ENCODE measurements at places on chromosomes 4 and X.

GRCh38 chr4:167854881-167855280 is 237.5 kb upstream of the ANXA10 start:
- peak; percentile 23 for DNase-seq

GRCh38 chrX:138018145-138018799 is 452.3 kb downstream of the ZIC3 start:
- peak; percentile 17 for DNase-seq

DNA sequence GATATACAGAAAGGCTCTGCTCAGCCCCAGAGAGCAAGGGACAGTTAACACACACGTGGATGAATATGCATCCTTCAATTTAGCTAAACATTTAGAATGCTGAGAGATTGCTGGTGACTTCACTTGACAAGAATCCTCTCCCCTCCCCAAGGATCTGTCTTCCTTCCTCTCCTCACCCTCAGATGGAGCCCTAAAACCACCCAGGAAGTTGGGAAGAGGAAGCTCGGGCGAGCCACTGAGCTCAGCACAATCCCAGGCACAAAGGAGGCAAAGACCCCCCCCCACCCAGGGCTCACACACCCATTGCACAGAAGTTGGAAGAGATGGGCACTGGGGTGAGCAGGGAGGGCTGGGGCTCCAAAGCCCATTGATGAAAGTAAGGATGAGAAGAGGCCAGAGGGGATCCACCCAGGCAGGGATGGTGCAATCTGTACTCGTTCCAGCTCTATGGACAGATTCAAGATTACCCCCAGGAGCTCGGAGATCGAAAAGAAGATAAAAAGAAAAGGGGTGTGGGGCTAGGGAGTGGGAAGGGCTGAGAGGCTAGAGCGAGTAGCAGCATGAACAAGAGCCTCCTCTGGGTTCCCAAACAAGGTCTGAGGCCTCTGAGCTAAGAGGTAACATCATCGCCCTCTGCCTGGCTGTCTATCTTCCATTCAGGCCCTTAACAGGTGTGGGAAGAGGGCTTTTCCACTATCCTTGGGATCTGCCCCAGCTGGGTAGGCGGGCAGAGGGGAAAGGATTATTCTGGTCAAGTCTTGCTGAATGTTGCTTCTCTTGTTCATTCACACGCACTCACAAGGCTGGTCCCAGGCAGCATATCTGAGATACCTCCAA is 1.2 kb downstream of the TFE3 start:
- peak; percentile 83 for DNase-seq

GRCh38 chrX:8919801-8920200 is 114.1 kb downstream of the FAM9B start:
- no peak for DNase-seq

- DNase-seq, result no peak
Observed at GRCh38 chr4:143195581-143195980, 10.9 kb downstream of the USP38 start.

DNA sequence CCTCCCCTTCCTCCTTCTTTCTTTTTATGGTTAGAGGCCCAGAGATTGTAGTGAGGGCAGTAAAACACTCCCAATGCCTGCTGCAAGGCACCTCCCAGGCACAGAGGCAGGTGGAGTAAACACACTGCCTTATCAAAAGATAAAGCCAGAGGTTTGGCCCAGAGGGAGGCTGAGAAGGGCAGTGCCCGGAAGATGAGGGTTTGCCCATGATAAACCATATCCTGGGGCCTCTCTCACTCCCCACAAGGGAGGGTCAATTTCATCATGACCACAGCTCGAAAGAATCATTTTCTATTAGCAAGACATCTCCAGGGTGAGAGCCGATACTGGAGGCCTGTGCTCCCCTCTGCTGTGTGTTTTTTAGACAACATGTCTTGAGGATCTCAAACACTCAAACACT is 98.5 kb upstream of the FAM9C start:
- DNase-seq, result no peak

GRCh38 chrX:2464677-2465166 is 36.1 kb downstream of the DHRSX start:
- peak; percentile 51 for DNase-seq

GRCh38 chrX:132775263-132775823 is 183.1 kb downstream of the HS6ST2 start:
- DNase-seq, result no peak

DNA sequence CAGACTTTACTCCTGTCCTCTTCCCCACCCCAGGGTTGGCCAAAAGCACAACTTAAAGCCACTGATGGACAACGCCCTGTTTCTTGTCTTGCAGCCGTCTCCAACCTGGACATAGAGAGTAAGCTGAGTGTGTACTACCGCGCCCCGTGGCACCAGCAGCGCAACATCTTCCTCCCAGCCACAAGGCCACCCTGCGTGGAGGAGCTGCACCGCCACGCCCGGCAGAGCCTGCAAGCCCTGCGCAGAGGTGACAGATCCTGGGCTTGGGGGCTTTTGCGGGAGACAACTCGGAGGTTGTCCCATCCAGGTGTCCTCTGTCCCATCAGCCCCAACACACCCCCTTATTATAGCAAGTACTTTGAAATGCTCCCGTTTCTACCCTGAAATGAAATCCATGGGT is 49.6 kb upstream of the SCML1 start:
- no peak for DNase-seq

GRCh38 chr4:156763511-156763910 is 208.1 kb downstream of the PDGFC start:
- DNase-seq, result peak; percentile 10

GRCh38 chr4:147957446-147957845 is 225.6 kb downstream of the ARHGAP10 start:
- DNase-seq, result no peak

DNA sequence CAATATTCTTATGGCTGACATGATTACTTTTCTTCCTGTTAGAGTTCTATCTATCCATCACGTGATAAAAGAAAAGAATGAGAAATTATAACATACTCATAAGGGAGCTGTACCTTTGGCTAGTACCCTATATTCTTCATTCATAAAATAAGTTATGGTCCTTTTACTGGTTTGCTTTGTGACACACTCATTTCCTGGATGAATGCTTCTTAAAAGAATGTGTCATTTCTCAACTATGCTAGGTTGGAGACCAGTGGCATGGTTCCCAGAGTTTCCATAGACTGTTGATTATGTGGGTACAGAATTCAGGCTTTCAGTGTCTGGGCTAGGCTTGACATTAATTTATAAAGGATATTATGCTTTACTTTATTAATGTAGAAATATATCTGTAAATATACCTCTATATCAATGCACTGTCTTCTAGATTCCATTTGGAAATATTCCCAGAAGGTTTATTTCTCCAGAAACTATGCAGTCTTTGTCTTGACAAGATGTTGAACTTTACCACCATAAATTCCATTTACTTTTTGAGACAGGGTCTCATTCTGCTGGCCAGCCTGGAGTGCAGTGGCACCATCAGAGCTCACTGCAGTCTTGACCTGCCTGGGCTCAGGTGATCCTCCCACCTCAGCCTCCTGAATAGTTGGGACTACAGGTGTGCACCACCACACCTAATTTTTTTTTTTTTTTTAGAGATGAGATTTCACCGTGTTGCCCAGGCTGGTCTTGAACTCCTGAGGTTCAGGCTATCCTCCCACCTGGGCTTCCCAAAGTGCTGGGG is 23.8 kb downstream of the NUDT6 start:
- DNase-seq, result peak; percentile 96

DNA sequence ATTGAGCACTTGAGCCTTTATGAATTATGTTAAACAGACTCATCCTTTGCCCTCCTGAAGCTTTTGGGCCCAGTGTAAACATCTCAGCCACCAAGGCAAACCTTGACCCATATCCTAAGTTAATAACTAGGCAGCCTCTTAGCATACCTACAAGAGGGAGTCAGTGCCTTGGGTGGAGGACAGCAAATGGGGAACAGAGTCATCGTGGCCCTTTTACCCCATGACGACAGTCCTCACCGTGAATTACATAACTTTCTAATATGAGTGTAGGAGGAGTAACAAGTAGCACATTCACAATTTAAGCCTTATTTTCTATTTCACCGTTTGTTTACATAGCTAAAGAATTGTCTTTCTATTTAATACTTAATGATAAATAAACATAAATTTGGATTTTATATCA is 16.8 kb downstream of the CLDN22 start:
- no peak for DNase-seq

DNA sequence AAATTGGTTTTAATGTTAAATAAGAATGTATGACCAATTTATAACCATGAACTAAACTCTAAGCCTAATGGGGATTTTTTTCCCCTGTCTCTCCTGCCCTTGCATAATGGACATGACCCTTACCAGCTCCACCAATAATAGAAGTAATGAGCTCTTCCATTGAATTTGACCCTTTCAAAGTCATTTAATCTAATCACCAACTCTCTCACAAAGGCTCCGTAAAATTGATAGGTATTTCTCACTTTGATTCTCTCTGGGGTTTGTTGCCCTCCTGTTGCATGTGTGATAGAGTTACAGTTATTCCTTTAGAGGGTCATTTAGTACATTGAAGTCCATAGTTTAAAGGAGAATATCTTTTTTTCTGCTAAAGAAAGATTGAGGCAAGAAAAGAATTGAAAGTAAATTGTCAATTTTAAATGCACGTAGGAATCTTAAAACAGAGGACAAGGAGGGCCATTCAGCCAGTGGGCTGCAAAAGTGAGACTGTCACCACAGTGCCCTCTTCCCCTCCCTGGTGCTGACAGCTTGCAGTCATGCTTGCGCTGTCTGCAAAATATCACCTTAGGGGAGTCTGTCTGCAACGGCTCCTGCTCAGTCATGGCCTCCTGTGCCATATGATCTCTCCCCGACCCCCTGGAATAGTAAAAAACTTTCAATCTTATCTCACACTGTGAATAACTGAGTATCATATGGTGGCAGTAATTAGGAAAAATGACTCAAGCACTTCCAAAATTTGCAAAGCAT is 307.5 kb upstream of the GNPDA2 start:
- no peak for DNase-seq

DNA sequence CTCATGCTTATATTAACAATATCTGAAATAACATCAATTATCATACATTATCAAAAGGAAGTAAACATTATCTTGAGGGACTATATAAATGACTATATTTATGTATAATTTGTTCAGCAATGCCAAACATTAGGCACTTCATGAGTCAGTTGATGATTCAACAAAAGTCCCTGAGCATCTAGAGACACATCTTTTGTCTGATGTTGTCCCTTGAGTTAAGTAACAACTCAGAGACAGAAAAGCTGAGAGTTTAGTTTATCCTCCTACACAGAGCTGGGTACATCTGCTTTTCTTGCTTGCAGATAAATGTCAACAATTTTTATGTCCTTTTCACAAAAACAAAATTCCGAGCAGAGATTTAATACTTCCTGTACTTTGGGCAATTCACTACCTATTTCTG is 311.1 kb downstream of the INPP4B start:
- no peak for DNase-seq

DNA sequence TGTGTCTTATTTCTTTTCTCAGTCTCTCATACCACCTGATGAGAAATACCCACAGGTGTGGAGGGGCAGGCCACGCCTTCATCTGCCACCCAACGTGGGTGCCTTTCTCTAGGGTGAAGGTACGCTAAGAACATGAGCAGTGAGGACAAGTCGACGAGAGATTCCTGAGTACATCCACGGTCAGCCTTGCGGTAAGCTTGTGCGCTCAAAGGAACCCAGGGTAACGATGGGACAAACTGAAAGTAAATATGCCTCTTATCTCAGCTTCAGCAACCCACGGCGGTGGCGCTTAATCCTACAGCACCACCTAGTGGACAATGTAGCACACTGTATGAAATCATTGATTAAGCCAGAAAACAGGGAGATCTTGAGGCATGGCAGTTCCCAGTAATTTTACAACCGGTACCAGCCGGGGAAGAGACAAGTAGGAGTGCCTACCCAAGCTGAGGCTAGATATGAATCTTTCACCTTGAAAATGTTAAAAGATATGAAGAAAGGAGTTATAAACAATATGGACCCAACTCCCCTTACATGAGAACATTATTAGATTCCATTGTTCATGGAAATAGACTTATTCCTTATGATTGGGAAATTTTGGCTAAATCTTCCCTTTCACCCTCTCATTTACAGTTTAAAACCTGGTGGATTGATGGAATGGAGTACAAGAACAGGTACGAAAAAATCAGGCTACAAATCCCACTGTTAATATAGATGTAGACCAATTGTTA is 63.0 kb downstream of the ZNF732 start:
- peak; percentile 12 for DNase-seq

- no peak for DNase-seq
Observed at GRCh38 chrX:54043541-54044125, 640 bp downstream of the PHF8 start.

- peak; percentile 3 for DNase-seq
Observed at GRCh38 chr4:143858456-143858855, 46.9 kb downstream of the GYPE start.

DNA sequence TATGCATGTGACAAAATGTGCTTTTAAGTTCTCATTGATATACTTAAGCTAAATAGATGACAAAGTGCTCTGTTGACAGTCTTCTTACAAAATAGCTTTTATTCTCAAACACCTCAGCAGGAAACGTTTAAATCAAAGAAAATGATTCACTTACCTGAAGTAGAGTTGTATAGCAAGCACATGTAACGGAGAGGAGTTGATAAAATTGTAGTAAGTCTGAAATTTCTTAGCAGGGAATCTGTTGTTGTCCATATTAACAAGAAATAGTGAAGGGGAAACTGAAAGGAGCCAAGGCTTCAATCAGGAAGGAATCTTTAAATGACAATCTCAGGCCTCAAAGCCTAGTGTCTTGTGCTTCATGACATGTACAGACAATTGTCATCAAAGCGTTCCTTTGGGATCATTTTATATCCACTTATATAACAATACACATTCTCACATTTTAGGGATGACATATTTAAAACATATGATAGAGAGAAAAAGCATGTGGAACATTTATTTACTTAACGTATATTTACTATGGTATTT is 2010.2 kb upstream of the IGFBP7 start:
- no peak for DNase-seq

DNA sequence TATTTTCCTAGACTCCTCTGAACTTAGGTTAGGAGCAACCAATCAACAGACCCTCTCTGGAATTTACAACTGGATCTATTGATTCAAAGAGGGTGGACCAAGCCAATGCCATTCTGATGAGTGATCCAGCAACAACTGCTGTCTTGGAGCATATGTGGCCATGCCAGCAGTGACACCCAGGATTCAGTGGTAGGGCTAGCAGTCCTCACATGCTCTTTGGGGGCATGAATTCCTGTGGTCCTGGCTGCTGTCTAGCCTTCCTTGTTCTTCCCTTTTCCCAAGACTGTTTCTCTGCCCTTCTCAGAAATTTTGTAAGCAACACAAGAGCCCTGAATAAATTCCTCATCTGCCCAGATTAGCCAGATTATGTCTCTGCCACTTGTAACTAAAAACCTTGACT is 61.5 kb upstream of the GATB start:
- no peak for DNase-seq

DNA sequence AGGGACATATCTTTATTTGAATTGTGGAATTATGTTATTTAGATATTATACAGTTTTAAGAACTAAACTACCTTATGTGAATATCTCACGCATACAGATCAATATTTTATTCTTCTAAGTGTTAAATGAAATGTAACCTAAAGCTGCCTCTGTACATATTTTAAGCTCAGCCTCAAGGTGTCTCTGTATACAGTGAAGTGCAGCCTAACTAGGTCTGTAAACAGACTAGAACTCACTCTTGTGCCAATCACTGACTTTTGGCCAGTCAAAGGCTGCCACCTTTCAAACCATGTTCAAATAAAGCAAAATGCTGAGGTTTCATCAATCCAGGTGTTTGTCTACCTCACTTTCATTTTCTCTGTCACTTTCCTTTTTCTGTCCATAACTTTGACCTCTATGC is 1074.5 kb upstream of the PRKX start:
- DNase-seq, result no peak

Data from fibroblast of skin of scalp (primary cell).